AG20443 (cell line): ENCODE measurements at places on chromosomes 5 and 9.
A peak's percentile ranks its signal among the peaks of the same experiment; 100 is the strongest.

- no peak for DNase-seq
Measured at GRCh38 chr5:35869685-35870277, 13.1 kb downstream of the IL7R start.

DNA sequence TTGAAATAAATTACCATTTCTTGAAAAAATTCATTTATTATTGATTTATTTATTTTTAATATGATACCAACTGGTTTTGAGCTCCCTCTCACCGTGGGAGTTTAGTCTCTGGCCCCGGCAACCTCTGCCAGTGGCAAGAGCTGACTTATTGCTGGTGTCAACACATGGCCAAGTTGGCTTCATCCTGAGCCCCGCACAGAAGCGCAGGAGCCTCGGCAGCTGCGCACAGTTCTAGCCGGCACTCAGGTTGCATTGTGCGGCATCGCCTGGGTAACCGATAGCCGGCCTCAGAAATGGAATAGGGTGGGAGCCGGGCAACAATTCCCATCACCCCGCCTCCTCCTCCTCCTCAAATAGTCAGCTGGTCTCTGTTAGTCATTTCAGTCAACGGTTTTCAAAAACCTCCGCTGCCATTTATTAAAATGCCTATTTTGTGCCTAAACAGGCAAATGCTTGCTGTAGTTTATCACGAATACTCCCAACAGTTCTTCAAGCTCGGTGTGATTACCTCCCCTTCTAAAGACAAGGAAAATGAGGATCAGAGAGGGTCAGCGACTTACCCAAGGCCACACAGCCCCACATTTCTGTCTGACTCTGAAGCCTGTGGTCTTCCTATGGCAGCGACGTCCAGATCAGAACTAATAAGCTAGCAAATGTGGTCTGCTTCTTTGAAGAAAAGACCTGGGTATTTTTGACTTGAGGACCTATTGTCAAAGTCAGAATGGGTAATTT is 15.7 kb upstream of the MSX2 start:
- no peak for DNase-seq

DNA sequence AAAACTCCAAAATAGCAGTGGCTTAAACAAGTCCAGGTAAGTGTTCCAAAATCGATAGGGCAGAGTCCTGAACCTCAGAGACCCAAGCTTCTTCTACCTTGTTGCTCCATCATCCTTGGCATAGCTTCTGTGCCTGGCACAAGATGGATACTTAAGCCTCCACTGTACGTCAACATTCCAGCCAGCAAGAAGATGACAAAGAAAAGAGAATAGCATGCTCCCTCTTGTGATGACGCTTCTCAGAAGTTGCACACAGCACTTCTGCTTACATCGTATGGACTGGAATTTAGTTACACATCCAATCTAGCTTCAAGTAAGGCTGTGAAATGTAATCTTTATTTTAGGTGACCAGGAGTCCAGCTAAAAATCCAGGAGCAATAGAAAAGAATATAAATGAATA is 227.4 kb downstream of the ESM1 start:
- DNase-seq, result peak; percentile 74

DNA sequence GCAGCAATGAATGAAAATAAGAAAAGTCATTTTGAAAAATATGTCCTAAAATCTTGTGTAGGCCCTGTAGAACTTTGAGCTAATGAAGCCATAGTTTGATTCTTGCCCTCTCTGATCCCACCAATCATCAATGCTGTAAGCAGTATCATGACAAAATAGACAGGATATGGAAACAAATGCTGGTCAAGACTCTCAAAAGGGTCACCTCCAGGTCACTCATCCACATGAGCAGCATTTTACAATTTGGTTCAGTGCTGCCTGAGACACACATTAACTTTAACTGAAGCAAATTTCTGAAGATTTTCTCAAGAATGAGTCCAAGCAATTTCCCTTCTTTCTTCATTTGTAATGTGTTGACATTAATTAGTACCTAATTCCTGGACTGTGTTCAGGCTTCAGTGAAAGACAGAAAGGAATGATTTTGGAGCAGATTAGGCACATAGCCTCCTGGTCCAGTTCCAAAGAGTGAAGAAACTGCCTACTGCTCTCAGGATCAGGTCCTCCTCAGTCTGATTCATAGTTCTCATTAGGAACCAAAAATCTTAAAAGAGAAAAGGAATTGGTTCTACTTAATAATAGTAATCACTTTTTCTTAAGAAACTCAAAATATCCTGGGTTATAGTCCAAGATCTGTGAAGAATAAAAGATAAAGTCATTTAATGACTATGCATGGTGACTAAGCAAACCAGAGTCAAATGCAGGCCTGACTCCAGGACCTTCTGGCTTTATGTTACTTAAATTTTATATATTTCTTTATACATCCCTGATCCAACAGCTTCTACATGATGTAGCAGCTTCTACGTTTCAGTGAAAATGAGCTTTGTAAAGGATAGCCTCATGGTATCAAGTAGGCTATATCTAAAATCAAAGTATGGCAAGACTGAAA is 192.1 kb upstream of the RGMB start:
- peak; percentile 62 for DNase-seq

DNA sequence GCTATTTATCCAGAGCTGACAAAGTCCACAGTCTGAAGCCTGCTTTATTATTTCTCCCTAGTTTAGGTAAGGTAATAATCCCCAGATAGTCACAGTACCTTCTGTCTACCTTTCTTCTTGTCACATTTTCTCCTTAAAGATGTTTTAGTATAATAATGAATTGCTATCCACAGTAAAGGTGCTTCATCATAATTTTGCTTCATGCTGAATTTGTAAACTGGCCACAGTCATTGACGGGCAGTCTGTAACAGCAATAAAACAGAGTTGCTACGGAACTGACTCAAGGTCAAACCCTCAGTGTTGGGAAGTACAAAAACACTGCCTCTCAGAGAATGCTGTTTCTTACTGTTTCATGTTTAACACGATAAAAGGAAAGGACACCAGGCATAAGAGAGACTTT is 195.7 kb downstream of the ZNF608 start:
- no peak for DNase-seq

- DNase-seq, result no peak
Measured at GRCh38 chr9:130185490-130186031, 13.4 kb downstream of the NCS1 start.

- DNase-seq, result peak; percentile 87
Measured at GRCh38 chr9:93207326-93207814, 23.4 kb downstream of the WNK2 start.

DNA sequence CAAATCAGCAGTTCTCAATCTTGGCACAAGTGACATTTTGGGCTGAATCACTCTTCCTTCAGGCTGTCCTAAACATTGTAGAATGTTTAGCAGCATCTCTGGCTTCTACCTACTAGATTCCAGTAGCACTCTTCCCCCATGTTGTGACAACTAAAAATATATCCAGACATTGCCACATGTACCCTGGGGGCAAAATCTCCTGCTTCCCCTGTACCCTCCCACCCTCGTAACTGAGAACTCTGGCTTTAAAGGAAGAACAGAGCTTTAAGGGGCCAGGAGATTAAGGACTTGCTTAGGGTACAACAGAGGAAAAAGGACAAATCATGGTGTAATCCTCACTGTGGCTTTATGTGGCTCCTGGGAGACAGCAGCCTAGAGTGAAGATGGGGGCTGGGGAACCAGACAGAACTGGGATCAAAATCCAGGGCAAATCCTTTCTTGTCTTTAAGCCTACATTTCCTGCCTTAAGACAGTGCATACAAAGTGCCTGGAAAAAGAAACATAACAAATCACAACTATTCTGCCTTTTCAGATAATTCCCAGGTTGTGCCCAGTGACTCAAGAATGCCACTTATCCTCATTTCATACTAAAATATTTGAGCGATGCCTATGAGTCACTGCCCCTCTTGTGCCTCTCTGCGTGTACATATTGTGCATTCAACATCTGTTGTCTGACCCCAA is 109.3 kb downstream of the DAPK1 start:
- DNase-seq, result peak; percentile 60

- no peak for DNase-seq
Measured at GRCh38 chr9:91312717-91313325, 48.9 kb downstream of the AUH start.

- DNase-seq, result no peak
Measured at GRCh38 chr9:113600871-113601614, 137.5 kb downstream of the RGS3 start.

DNA sequence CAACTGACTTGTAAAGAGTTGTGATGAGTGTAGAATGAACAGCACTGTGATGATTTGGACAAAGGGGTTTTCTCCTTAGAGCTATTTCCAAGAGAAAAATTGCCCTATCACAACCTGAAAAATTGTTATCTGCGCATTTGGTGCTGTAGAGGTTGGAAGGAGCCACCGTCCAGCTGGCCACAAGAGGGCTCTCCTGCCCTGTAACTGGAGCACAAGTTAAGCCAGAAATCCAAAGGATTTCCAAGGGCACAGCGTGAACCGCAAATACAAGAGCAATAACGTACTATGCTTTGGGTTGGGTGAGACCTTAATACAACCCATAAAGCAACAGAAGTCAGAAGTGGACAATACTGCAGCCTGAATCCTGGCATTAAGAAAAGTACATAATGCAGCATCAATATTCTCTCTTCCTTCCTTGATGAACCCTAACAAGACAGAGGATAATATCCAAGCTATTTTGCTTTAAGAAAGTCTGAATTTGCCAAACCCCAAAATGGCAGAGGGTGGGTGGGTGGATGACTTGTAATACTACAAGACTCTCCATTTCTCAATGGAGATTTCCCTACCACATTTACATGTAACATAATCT is 56.8 kb upstream of the SMIM32 start:
- DNase-seq, result peak; percentile 79

DNA sequence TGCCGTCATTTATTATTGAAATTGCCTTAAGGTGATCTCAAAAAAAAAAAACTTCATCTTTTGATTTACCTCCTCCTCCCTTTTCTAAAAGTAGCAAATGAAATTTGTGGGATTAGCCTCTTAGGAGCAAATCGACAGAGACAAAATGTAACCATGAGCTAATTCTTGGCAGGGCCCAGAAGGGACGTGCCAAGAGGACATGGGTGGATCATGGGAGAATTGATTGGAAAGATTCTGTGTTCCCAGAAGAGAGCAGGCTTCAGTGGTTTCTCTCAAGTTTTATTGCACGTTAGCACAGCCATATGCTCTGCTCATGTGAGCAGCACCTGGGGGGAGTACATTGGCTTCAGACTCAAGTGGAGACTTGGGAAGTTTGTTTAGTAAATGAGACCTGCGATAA is 394.6 kb downstream of the ELAVL2 start:
- no peak for DNase-seq

GRCh38 chr9:4762108-4762885 is 21.3 kb upstream of the AK3 start:
- DNase-seq, result peak; percentile 59

- DNase-seq, result no peak
Measured at GRCh38 chr9:8221462-8221861, 421.9 kb upstream of the DMAC1 start.

GRCh38 chr5:143226872-143227271 is 176.6 kb downstream of the NR3C1 start:
- no peak for DNase-seq

DNA sequence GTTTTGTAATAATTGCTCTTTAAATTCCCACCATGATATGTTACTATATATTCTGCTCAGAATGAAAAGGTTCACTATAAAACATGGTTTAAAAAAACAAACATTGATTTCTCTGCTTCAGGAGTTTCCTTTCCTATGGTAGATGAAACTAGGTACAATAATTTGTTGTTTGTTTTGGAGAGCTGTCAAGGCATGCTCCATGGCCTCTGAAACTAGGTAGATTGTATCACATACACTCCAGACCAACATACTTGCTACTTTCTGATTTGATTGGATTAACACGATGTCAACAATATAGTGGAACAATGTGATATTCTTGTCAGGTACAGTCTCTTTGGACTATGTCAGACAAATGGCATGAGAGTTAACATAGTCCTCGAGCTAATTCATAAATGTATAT is 452.7 kb upstream of the CDH9 start:
- no peak for DNase-seq

GRCh38 chr9:69171049-69171448 is 3.0 kb upstream of the TJP2 start:
- DNase-seq, result no peak

- DNase-seq, result no peak
Measured at GRCh38 chr9:89277043-89277442, 34.0 kb upstream of the CKS2 start.

- DNase-seq, result no peak
Measured at GRCh38 chr9:108612513-108612912, 243.3 kb downstream of the ACTL7B start.

GRCh38 chr9:2663461-2664173 is 42.0 kb downstream of the VLDLR start:
- no peak for DNase-seq

GRCh38 chr9:3897631-3898030 is 371.8 kb upstream of the RFX3 start:
- no peak for DNase-seq

DNA sequence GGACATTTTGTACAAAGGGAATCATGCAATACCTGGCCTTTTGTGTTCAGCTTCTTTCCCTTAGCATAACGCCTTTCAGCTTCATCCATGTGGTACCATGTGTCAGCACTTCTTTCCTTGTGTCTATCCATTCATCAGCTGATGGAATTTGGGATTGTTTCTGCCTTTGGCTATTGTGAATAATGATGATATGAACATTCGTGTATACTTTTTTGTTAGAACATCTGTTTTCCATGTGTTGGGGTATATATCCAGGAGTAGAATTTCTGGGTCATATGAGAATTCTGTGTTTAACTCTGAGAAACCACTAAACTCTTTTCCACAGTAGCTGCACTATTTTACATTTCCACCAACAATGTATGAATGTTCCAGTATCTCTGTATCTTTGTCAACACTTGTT is 14.8 kb upstream of the PRRC2B start:
- DNase-seq, result no peak

DNA sequence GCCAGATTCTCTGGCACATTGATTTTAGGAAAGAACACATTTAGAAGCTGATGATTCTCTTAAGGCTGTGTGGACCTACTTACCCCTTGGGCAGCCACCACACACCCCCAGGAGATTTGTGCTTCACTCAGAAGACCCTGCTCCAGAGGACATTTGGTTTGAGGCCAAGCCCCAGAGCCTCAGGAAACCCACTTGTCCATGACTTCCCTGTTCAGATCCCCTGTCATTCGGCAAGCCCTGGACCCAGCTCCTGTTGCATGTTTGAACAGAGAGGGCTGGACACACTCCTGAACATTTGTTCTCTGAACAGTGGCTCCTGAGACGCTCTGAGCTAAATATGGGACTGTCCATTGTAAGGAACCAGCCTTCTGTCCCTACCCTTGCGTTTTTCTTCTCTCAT is 82.1 kb downstream of the AMBP start:
- no peak for DNase-seq

DNA sequence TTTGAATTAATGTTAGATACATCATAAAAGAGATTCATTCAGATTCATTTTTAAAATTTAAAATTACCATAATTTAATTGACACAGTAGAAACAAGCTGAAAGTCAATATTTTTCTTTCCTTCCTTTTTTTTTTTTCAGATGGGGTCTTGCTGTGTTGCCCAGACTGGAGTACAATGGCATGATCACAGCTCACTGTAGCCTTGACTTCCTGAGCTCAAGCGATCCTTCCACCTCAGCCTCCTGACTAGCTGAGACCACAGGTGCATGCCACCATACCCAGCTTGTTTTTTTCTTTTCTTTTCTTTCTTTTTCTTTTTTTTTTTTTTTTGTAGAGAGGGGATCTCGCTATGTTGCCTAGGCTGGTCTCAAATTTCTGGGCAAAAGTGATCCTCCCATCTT is 131.6 kb upstream of the TBCA start:
- no peak for DNase-seq

- peak; percentile 73 for DNase-seq
Measured at GRCh38 chr5:159515909-159516415, 185.7 kb upstream of the IL12B start.

- peak; percentile 32 for DNase-seq
Measured at GRCh38 chr5:98755406-98755805, 18.1 kb upstream of the RGMB start.

GRCh38 chr5:81513982-81514381 is 120.0 kb upstream of the ACOT12 start:
- no peak for DNase-seq
